ENCODE measurements at places on chromosomes 6 and 20.

- no peak for DNase-seq
Measured at GRCh38 chr20:23410916-23411695, 10.2 kb downstream of the NAPB start.

GRCh38 chr20:64155258-64156135 is 8.8 kb upstream of the MYT1 start:
- DNase-seq, result no peak

DNA sequence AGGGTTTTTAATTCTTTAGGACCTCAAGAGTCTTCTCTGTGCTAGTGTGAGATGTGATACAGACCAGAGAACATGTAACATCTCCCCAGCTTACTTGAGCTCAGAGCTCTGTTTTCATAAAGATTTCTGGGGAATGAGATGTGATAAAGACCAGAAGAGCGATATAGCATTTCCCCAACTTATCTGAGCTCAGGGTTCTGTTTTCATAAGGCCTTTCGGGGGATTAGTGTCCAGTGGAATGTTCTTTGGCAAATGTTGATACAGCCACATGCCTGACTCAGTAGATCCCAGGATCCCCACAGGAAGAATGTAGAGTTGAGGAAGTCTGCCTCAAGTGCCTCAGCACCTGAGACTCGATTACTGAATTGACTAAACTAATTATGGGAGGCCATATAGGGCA is 18.7 kb upstream of the TOP1 start:
- no peak for DNase-seq

DNA sequence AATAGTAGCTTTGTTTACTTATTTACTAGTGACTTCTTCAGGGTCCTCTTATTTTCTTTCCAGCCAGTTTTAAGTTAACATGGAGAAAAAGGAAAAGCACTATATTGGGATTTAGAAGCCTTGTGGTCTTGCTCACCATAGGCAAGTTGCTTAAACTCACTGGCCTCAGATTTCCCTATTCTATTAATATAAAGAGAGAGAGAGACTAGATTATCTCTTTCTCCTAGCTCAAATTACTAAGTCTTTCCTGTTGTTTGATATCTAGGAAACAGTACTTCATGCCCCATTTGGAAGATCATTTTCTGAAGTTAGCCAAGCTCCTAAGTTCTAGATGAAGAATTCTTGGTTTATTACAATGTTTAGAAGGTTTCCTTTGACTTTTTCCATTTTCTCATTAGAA is 32.5 kb downstream of the CTNNBL1 start:
- no peak for DNase-seq

DNA sequence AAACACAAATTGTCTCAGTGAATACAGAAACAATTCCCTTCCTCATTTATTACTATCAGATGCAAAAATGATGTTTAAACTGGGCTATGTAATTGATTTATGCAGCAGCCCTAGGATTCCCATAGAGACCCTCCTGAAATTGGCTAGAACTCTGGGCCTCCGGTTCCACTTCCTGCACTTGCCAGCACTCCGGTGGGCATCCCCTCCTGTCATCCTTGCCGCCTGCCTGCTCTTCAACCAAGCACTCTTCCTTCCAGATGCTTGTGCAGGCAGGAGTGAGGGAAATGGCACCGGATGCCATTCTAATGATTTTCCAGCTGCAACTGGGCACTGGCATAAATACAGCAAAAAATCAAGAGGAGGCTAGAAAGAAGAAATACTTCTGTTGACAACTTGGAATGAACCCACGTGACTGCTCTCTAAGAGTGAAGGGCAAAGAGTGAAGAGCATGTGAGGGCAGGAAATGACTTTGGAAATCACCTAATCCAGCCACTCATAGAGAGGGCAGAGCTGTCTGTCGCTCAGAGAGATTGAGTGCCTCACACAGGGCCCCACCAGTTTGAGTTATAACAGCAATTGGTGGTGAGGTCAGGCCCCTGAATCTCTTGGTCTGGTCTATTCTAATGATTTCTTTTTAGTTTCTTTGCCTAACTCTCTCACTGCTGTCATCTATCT is 3.7 kb upstream of the NEDD9 start:
- peak; percentile 60 for DNase-seq

DNA sequence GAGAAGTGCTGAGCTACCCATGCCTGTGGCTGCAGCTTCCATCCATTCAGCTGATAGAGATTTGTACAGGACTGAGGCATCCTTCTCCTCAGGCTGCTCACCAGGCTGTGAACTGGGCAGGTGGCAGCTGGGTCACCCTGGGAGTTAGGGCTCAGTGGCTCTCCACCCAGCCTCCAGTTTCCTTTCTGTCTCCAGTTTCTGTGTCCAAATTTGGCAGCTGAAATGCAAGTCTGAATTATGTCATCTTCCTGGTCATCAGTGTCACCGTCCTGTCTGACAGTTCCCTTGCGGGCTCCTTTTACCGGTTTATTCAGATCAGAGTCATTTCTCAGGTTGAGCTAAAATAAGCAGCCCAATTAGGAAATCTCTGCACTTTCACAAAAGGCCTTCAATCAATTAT is 93.3 kb downstream of the EDN1 start:
- DNase-seq, result no peak

DNA sequence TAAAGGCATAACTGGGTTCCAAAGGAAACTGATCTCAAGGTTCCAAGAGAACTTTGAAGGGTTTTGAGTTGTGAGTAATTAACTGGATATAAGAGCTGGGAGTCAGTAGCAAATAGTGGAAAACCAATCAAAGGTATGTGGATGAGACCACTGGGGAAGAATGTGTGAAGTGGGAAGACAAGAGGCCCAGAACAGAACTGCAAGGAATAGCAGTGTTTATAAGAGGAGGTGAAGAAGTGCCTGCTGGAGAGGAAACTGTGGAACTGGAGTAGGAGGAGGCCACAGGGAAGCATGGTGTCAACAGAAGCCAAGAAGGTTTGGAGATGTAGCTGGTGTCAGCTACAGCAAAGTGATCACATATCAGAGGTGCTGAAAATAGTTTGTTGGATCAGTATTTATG is 18.7 kb upstream of the HDAC2 start:
- no peak for DNase-seq

GRCh38 chr6:108958900-108959770 is 110.9 kb downstream of the ARMC2 start:
- no peak for DNase-seq

DNA sequence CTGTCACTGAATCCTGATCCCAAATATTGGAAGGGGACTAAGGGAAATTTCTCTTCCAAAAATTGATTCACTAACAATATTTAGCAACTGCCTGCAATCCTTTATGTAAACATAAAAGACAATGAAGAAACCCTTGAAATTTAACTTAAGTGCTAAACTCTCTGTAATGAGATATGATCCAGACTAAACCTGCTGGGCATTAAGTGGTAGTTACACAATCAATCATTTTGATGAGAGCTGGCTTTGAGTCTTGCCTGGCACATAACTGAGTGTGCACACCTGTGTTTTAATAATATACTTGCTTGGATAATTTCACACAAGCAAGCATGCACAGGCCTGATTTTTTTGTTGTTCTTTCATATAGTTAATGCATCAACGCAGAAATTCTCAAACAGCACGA is 9.8 kb upstream of the ZFP64 start:
- DNase-seq, result no peak

DNA sequence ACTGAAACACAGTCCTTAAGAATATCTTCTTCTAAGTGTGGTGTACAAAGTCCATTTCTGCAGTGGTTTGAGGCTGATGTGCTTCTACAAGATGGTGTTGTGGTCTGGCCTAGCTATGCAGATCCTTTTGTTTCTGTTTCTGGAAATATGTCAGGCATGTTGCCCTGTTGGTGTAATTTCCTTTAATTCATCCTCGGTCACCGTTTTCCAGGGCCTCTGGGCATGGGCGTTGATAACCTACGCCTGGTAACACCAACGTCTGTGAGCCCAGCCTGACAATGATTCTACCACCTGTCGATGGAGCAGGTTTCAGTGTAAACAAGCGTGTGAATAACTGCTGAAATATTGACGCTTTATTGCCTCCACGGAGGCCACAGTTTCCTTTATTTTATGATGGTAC is 33.3 kb upstream of the AFDN start:
- no peak for DNase-seq

- DNase-seq, result peak; percentile 87
Measured at GRCh38 chr6:4606821-4607704, 169.1 kb upstream of the CDYL start.

DNA sequence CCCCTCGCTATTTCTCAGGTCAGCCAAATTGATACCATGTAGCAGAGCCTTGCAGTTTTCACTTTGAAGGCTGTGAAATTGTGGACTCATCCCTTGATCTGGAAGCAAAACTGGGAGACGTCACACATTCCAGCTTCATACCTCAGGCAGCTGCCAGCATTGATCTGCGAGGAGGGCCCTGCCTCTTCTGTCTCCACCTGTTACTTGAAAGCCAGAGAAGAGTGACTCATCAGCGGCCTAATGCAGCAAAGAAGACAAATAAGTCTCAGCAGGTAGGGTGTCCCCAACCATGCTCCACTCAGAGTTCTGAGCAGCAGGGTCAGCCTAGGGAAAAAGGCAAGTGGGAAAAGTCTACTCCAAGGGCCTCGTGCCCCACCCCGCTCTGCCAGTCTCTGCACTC is 69.4 kb upstream of the BMP2 start:
- DNase-seq, result peak; percentile 34

- no peak for DNase-seq
Measured at GRCh38 chr20:53964067-53964466, 106.3 kb downstream of the BCAS1 start.

DNA sequence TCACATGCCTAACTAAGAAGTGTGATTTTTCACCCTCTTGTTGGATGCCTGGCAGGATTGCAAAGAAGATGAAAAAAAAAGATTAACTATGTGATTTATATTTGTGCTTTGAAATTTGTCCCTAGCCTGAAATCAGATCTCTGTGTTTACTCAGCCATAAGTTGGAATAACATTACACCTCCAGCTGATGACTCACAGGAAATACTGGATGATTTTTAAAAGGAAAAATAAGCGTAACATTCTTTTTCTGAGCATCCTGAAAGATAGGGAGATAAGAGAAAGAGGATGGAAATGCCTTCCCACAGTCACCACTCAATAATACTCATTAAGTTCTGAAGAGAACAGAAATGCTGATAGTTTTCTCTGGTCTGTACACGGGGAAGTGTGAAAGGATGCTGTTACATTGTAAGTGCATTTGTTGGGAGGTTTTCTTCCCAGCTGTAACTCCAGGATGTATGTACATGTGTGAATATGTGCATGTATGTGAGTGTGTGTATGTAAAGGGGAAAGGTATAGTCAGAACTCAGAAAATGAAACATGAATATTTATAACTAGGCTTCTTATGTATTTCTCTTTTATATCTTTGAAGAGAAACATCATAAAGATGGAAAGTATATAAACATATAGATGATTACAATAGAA is 37.4 kb upstream of the RIPPLY2 start:
- peak; percentile 71 for DNase-seq

- DNase-seq, result no peak
Measured at GRCh38 chr6:137683916-137684315, 183.1 kb upstream of the TNFAIP3 start.

DNA sequence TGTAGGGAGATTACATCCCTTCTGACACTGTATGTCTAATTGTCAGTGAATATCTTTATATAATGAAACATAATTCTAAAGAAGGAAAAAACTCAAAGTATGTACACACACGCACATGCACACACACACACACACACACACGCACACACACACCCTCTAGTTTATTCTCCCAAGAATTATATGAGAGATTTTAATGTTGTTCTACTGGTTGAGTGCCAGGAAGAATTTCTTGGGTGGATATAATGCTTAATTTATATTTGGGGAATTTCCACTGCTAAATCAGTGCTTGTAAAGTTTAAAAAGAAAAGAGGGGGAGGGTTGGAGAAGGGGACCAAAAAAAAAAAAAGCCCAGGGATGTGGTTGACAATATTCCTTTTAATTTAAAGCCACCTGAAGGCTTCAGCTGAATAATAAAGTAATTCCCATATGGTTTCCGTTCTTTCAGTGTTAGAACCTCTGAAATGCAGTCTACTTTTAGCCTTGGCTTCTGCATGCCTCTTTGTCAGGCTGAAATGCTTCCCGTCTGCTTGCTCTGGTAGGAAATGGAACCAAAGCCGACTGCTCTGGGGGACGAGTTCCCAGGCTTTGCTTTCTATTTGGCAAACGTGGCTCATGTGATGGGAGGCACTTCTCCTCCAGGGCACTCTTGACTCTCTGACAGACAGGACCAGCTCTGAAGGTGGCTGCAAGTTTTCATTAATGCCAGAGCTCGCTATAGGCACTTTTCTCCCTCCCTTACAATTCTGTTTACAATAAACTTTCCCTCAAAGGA is 225.4 kb downstream of the PRL start:
- peak; percentile 51 for DNase-seq

GRCh38 chr20:34506480-34506879 is 9.7 kb upstream of the DYNLRB1 start:
- no peak for DNase-seq

DNA sequence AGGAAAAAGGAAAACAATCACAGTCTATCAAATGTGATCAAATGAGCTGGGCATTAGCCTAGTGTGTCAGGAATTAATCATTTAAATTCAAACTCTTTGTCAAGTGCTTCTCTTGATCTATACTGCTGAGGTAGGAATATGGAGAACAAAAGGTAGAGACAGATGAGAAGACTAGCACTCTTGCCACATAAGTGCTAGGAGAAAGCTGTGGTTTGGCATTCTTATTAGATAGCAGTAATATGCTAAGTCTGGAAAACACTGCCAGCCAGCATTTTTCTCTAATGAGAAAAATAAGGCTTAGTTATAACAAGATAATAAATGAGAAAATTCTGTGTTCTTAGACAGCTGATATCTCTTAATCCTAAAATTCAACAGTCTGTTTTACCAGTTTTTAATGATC is 38.9 kb downstream of the ORC3 start:
- no peak for DNase-seq

DNA sequence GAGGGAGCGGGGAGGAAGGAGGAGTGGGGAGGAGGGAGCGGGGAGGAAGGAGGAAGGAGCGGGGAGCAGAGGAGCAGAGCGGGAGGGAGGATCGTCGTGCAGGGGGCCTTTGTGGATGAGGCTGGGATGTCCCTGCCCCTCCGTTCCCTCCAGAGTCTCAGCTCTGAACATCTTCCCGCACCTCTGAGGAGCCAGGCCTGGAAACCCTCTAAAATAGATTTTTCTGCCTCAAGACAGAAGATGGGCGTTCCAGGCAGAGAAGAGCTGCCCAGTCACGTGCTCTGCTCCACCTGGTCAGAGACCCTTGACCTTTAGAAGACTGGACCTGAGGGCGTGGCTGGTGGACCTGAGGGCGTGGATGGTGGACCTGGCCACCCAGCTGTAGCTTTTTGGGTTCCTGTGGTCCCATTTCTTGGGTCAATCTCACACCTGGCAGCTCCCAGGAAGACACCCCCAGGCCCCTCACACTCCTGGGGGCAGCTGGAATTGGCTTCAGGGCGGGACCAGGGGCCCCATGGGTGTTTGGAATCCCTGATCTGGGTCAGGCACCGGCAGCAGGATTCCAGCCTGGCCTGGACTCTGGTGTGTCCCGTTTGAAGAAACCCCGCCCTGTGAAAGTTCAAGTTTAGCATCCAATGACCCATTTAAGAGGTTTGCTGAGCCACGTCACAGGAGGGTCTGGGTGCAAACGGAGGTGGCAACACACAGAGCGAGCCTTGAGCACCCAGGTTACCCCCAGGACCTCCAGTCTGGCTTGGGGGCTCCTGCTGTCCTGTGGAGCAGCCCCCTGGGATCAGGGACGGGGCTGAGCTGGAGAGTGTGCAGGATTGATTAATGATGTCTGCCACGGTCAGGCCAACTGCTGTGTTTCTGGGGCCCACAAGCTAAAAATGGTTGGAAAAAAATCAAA is 96.9 kb upstream of the BHLHE23 start:
- no peak for DNase-seq
